RWPE1 (cell line): ENCODE measurements at places on chromosomes 5 and 9.

GRCh38 chr9:99731950-99732349, 89.7 kb upstream of the NR4A3 start:
- no peak for DNase-seq

DNA sequence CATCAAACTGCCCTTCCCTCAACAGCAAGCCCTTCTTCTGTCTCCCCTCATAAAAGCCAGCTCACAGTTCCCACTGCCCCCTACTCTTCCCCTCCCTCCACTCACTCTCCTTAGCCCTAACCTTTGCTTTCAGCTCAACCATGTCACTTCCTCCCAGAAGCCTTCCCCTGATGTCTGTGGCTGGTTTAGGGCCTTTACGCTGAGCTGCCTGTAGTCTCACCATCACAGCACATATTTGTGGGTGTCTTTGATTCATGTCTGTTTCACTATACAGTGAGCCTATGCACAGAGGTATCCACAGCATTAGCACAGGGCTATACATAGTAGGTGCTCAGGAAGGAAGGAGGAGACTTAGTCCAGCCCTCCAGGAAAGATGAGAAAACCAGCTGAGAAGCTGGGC, 34.7 kb downstream of the C9orf50 start:
- DNase-seq = no peak

GRCh38 chr5:72556351-72557166, 49.3 kb upstream of the ZNF366 start:
- no peak for DNase-seq

GRCh38 chr5:88142636-88142885, 126.1 kb downstream of the TMEM161B start:
- no peak for DNase-seq

DNA sequence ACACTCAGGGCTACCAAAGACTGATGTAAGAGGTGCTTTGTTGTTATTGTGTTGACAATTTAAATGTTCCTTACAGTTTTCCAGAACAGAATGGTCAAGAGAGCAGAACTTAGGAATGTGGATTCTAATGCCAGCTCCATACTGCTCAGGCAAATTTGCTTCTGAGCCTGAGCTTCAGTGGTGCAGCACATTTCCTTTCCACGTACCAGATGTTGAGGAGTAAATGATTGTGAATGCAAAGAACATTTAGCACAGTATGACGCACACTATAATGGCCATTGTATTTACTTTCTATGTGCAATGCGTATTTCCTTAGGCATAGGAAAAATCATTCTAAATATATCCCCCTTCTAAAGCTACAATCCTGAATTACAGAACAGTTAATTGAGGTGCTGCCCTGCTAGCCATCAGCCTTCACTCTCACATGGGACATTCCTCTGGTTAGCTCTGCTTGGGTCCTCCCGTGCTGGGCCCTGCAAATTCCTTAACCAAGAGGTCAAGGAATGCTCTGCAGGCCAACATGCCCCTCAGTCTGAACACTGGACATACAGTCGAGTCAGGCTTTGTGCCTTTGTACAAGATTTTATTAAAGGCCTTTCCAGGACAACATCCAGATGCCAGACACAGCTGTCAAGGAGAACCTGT, 21.1 kb upstream of the TMEM174 start:
- DNase-seq = no peak

DNA sequence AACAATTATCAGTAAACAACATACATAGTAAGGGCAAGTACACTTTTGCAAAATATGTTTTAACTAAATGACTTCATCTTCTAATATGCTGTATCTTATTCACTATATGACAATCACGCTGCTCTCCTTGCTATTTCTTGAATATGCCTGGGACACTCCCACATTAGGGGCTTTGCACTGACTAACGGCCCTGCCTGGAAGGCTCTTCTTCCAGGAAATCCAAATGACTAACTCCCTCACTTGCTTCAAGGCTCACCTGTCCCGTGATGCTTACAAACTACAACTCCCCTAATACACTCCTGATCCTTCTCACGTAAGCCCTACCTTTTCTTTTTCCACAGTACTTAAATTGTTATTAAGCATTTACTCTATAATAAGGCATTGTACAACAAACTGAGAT, 10.6 kb downstream of the ERP44 start:
- DNase-seq = peak; percentile 60

- no peak for DNase-seq
Measured at GRCh38 chr5:140035881-140036280, 7.2 kb downstream of the NRG2 start.

DNA sequence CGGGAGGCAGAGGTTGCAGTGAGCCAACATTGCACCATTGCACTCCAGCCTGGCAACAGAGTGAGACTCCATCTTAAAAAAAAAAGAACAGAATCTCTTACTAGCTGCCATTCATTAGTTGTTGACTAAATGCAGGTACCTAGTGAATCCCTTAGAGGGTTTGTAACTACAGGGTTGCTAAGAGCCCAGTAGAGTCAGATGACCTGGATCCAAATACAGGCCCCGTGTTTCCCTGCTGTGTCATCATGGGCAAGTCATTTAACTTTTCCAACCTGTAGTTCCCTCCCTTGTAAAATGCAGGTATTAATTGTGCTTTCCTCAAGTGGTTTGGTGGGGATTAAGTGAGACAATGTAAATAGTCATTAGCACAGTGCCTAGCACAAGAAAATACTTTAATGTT, 32.8 kb downstream of the PLAC8L1 start:
- no peak for DNase-seq

GRCh38 chr9:22343218-22343611, 103.4 kb upstream of the DMRTA1 start:
- no peak for DNase-seq

DNA sequence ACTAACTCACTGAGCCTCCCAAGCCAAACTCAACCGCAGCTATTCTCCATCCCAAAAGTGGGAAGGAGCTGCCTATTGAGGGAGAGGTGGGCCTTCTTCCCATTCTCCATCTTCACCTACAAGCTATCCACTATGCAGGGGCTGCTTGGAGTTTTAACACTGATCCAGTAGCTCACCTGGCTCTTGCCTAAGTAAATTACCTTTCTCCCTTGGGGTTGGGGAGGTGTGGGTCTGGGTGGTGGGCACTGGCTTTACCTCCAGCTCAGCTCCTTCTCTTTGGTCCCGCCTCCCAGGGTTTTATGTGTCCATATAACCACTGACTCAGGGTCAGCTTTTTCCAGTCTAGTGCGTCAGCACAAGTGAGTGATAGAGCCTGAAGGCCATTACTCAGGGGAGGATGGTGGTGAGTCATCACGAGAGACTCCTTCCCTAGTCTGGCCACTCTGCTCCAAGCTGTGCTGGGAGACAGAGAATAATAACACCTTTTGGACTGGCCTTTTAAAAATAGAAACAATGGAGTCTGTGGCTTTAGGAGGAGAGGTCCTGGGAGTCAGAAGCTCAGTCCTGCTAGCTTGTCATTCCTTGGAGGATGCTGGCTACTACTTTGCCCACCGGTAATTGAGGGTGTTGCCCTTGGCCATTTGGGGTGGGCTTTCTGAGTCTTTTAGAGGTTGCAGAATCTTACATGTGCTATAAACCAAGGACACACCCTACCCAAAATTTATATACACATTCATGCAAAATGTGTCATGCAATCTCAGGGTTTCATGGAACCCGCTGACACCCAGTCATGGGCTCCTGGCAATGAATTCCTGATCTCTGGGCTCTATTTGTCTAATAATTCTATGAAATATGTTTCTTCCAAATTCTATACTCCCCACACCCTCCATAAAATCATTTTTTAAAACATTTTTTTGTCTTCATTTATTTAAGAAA, 35.6 kb upstream of the ATP6V1G1 start:
- DNase-seq = peak; percentile 100

GRCh38 chr5:178677429-178677828, 50.6 kb upstream of the CLK4 start:
- DNase-seq = no peak

DNA sequence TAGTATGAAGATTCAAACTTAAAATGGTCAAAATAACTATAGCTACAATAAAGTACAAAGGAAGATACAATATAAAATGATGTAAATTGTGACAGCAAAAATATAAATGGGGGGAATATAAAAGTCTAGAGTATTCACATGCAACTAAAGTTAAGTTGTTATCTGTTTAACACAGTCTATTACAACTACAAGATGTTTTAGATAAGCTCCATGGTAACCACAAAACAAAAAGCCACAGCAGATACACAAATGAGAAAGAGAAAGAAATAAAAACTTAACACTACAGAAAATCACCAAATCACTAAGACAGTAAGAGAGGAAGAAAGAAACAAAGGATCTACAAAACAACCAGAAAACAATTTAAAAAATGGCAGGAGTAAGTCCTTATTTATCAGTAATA, 17.0 kb upstream of the SH3TC2 start:
- DNase-seq = no peak

DNA sequence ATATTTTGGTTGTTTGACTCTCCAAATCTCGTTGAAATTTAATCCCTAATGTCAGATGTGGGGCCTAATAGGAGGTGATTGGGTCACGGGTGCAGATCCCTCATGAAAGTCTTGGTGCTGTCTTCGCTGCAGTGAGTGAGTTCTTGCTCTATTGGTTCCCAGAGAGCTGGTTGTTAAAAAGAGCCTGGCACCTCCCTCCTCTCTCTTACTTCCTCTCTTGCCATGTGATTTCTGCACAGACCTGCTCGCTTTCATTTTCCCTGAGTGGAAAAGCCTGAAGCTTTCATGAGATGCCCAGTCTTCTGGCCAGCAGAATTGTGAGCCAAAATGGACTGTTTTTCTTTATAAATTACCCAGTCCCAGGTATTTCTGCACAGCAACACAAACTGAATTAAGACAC, 221.6 kb downstream of the MAT2B start:
- no peak for DNase-seq

DNA sequence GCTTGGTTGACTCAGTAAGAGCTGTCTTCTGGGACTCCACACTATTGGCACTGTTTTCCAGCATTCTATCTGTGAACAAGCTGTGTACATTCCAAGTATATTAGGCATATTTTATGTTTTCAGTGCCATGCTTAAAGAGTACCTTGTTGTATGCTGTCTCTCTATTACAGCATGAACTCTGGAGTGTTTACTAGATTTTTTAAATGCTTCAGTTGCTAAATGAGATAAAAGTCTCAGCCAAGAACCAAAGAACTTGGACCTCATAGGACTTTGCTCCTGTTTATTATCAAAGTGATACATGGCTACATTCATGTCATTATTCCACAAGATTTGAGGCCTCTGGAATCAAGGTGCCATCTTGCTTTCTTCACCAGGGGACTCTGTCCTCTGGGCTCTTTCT, 167.2 kb downstream of the C9orf152 start:
- no peak for DNase-seq

GRCh38 chr5:133294380-133294779, 242.6 kb downstream of the HSPA4 start:
- no peak for DNase-seq

GRCh38 chr9:70639853-70640814, 225.7 kb upstream of the KLF9 start:
- peak; percentile 46 for DNase-seq

DNA sequence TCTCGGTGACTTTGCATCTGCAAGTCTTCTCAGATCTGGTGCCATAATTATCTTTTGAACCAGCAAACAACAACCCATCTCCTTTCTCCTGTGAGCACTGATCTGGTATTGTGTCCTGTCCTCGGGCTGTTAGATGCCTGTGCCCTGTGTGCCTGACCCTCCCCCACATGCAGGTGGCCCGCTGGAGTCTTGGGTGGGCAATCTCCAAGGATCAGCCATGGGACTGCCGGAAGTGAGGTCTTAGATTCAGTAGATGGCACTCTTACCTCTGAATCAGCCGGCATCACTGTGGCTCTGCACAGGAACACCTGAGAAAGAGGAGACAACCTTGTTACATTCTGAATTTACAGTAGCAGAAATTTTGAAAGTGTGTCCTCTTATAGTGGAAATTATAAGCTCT, 172.4 kb downstream of the IRX2 start:
- DNase-seq = no peak

- no peak for DNase-seq
Measured at GRCh38 chr5:24444414-24444813, 200.4 kb downstream of the CDH10 start.

- DNase-seq = no peak
Measured at GRCh38 chr9:98225015-98225442, 30.4 kb downstream of the TBC1D2 start.

- no peak for DNase-seq
Measured at GRCh38 chr5:139667001-139667729, 19.0 kb downstream of the CXXC5 start.

DNA sequence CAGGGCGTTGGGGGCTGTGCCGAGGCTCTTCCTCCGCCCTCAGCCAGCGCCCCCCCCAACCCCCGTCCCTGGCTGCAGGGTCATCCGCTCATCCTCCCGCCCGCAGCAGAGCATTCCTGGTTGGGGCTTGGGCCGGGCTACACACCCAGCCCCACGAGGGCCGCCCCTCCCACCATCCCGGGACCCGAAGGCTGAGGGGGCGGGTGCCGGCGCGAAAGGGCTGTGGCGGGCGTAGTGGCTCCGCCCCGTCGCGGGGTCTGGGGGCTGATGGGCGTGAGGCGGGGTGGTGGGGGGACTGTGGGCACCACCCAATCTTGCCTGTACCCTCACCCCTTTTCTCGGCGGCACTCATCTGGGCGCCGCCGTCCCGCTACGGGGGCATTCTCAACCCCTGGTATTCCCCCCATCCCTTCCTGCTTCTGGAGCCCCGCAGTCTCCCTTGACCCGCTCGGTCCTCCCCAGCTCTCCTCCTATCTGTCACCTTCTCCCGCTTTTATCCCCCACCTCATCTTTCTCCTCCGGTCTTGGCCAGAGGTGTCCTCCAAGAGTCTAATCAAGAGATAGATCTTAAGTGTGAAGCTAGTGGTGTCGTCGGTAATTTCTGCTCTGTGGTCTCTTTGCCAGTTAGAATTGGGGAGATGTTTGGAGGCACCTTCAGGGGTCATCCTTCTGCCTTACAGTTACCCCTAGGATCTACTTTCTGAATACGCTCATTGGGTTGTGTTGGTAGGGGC, 1.6 kb downstream of the FER start:
- DNase-seq = peak; percentile 87

DNA sequence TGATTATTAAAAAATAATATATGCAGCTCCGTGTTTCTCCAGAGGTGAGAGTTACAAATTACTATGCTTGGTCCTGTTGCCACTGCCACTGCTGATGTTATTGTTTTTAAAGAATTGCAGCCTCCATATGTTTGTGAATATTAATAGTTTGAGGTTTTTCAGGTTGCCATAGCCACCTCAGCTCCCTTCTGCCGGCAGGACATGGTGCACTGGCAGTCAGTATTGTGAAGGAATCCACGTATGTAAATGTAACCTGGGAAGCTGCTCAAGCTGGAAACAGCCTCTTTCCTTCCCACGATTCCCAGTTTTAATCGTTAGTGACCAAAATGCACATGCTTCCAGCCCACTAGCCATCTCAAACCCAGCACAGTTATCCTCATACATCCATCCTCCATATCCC, 184.4 kb upstream of the CCNG1 start:
- DNase-seq = no peak

GRCh38 chr9:126836216-126836615, 24.2 kb upstream of the ZBTB34 start:
- no peak for DNase-seq

- no peak for DNase-seq
Measured at GRCh38 chr9:98247831-98248657, 7.4 kb downstream of the TBC1D2 start.

- DNase-seq = no peak
Measured at GRCh38 chr5:112549127-112549526, 130.1 kb upstream of the EPB41L4A start.

- DNase-seq = peak; percentile 36
Measured at GRCh38 chr9:33619666-33620404, 95.8 kb downstream of the ANKRD18B start.
